Esophagus squamous epithelium (tissue), 5 donors: ENCODE measurements at places on chromosomes 7 and 10.

DNA sequence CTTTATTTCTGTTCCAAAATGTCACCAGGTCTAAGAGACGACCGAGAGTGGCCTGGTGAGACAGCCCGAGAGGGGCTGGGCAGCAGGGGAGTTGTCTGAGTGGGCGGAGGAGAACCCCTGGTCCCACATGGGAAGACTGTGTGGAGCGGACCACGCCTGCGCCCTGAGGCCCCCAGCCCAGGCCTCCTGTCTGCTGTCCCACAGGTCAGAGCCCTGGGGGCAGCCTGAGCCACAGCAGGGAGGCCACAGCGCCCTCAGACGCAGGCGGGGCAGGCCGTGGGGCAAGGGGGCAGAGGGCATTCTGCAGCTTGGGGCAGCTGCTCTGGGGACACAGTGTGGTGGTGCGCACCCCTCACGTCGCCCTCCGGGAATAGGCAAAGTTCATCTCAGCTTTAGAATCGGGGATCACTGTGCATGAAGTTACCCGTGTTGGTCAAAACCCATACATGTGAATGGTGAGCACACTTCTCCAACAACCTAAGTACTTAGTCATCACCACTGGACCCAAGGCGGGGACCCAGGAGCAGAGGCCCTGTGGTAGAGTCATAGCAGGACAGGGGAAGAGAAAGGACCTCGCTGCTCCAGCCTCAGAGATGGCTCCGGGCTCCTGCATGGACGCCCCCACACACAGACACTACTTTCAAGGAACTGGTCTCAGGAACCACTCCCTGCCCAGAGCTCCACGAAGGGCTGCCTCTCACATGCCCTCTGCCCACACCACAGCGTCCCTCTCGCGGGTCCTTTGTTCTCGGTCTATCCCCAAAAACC lies 214.7 kb downstream of the ELFN1 start:
- no peak for DNase-seq

GRCh38 chr7:112362731-112363131 lies 87.5 kb upstream of the IFRD1 start:
- no peak for DNase-seq

DNA sequence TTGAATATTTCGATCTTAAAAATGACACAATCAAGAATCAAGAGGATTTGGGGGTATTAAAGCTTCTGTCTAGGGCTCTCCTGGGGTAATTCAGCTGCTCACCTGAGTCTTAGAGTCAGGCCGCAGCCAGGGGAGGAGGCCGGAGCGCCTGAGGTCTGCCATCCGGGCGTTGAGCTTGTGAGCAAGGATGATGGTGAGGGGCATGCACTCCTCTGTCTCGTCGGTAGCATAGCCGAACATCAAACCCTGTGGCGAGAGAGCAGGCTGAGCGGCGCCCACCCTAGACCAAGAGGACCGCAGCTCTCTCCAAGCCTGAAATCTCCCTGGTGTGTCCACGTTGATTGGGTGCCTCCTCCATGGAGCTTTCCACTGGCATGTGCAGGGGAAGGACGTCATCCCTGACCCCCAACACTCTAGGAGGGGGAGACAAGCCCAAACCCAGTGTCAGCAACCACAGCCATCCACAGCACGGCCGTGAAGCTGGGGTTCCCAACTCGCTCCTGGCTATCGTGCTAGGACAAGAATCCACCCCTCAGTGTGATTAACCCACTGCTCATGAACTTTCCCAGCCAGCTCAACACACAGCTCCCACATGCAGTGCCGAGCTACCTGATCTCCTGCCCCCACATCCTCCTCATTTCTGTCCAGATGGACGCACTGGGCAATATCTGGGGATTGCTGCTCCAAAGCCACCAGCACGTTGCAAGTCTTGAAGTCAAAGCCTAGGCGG lies 9.2 kb downstream of the MAT1A start:
- no peak for DNase-seq

DNA sequence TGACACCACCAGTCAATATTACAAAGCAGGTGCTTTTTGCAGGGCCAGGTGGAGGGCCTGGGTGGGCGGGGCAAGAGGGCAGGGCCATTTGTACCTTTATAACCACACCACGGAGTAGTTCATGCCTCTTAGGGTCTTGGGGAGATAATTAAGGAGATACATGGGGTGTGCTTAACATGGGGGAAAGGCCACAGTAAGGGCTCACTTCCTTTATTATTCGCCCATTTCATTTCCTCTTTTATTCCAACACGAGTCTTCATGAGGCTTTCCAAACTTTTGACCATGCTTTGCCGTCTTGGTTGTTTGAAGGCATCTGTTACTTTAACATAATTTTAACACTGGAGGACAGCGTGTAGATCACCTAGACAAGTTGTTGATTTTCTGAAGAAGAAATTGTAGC lies 33.3 kb upstream of the LYZL2 start:
- no peak for DNase-seq

DNA sequence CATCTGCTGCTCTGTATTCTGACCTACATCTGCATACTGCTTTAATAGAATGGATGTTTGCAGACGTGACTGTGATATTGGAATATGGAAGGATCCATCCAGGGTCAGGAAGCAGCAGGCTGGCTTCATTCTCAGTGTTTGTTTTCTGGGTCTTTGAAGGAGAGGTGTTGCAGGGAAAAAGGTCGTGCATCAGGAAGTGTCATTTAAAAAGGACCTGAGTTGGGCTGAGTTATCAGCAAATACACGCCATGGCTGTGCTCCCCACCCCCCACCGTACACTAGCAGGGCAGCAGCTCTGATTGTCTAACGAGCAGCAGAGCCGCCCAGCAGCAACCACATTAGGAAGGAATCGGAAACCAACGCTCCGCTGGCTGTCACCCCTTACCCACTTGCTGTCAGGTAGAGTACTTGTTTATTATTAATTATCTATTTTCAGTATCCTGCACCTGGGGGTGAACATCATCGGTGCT lies 63.1 kb upstream of the STEAP1B start:
- DNase-seq = no peak

DNA sequence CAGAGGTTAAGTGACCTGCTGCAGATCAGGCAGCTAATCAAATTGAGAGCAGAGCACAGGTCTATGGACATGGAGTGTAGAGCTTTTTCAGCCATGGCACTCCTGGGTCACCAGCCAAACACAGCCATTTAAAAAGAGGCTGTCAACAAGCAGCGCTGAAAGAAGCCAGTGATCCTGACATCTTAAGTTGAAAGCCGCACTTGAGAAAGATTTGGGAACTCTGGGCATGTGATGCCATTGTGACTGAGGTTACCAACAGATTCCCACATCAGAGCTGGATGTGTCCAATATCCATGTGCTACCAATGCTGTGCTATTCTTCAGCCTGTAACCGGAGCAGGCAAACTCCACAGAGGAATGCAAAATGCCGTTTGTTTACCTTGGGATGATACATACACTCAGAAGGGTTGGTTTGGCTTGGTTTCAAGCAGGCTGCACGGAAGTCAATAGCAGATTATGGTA lies 56.2 kb upstream of the ABLIM1 start:
- no peak for DNase-seq
